ENCODE measurements at places on chromosomes 2 and 18. TPM values are rescaled to one million over a fixed set of nuclear protein-coding genes. Genes with fewer than 3 reads are reported as not detected.
A peak's percentile ranks its signal among the peaks of the same experiment; 100 is the strongest.

The IGFBP5 gene
- 392 TPM for total RNA-seq

The EFEMP1 gene
- total RNA-seq = 164 TPM

The FASTKD2 gene
- total RNA-seq = 70.3 TPM

The TMEM247 gene
- total RNA-seq = not detected

The CKAP2L gene
- 13.3 TPM for total RNA-seq

The OSR1 gene
- total RNA-seq = 12.4 TPM

The EVA1A gene
- total RNA-seq = 89.2 TPM

The HMSD gene
- total RNA-seq = 0.28 TPM

The RPL37A gene
- 341 TPM for total RNA-seq

The LRRTM4 gene
- total RNA-seq = not detected

GRCh38 chr18:55641486-55641885, 53.5 kb upstream of the TCF4 start:
- H3K36me3 ChIP-seq = no peaks in the 10 kb centered on the region
- H3K4me1 ChIP-seq = no peaks in the 10 kb centered on the region
- H3K4me3 ChIP-seq = no peak overlapping the region
- no peak overlapping the region for H3K27ac ChIP-seq
- no peaks in the 10 kb centered on the region for H3K27me3 ChIP-seq
- DNase-seq = peak; percentile 40

DNA sequence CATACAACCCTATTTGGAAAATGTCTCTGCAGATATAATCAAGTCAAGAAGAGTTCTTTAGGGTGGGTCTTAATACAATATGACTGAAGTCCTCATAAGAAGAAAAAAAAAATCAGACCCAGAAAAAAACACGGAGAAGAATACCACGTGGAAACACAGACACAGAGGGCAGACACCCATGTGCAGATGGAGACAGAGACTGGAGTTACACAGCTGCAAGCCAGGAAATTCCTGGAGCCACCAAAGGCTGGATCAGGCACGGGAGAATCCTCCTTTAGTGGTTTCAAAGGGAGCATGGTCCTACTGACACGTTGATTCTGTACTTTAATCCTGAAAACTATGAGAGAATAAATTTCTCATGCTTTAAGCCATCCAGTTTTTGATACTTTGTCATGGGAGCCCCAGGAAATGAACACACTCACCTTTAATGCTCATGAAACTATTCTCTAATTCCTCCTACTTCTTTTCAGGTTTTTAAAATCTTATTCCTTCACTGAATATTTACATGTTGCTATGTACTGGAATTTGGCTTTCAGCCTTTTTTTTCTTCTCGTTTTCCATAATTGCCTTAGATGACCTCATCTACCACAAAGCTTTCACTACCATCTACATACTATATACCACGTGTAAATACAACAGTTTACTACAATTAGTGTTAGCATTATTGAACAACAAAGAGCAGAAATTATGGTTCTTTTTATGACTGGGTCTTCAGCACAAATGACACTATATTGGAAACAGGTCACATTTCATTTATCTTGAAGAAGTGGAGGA, 529.1 kb downstream of the IRS1 start:
- H3K4me3 ChIP-seq = no peak overlapping the region
- H3K36me3 ChIP-seq = no peaks in the 10 kb centered on the region
- H3K4me1 ChIP-seq = no peaks in the 10 kb centered on the region
- no peaks in the 10 kb centered on the region for H3K27me3 ChIP-seq
- no peak overlapping the region for H3K27ac ChIP-seq
- peak; percentile 11 for DNase-seq

DNA sequence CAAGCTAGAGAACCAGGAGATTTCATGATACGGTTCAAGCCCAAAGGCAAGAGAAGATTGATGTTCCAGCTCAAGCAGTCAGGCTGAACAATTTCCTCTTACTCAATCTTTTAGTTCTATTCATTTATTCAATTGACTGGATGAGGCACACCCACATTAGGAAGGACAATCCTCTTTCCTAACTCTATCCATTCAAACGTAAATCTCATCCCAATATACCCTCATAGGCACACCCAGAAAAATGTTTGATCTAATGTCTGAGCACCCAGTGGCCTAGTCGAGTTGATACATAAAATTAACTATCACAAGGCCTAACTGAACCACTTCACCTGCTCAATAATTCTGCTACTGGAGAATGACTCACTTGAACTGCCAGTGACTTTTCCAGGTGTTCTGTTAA, 180.7 kb downstream of the RAD51AP2 start:
- DNase-seq = no peak
- no peaks in the 10 kb centered on the region for H3K4me1 ChIP-seq
- H3K27ac ChIP-seq = no peak overlapping the region
- no peaks in the 10 kb centered on the region for H3K27me3 ChIP-seq
- H3K4me3 ChIP-seq = no peak overlapping the region

DNA sequence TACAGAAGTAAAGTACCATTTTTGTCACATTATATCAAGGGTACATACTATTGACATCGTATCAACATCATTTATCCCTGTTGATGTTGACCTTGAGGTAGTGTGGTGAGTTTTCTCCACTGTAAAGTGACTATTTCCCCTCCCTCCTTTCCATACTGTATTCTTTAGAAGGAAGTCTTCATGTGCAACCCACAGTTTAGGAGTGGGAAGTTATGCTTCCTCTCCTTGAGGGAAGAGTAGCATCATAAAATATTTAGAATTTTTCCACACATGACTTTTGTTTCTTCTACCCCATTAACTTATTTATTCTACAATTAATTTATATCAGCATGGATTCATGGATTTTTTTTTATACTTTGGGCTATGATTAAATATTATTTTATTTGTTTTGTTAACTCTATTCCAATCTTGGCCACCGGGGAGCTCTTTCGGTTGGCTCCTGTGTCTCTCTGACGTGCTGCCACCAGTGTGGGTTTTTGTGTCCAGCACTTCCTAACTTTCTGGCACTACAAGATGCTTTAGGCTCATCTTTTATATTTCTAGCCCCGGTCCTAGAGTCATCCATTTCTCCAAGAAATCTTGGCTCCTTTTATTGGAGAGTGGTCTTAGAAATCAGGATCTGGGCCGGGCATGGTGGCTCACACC, 19.0 kb downstream of the AQP12B start:
- H3K36me3 ChIP-seq = no peaks in the 10 kb centered on the region
- no peak overlapping the region for H3K27ac ChIP-seq
- no peaks in the 10 kb centered on the region for H3K4me1 ChIP-seq

GRCh38 chr2:167471734-167472133, 583.5 kb downstream of the XIRP2 start:
- no peaks in the 10 kb centered on the region for H3K36me3 ChIP-seq
- H3K4me3 ChIP-seq = no peak overlapping the region
- no peak overlapping the region for H3K27ac ChIP-seq
- no peaks in the 10 kb centered on the region for H3K4me1 ChIP-seq
- DNase-seq = no peak

GRCh38 chr2:70442301-70443077, 111.1 kb downstream of the TGFA start:
- H3K4me3 ChIP-seq = no peak overlapping the region
- DNase-seq = no peak
- no peaks in the 10 kb centered on the region for H3K36me3 ChIP-seq
- H3K27ac ChIP-seq = no peak overlapping the region
- no peaks in the 10 kb centered on the region for H3K4me1 ChIP-seq
- 0 out of 2 replicates have a peak, but pooled peaks cover 2% of the 10 kb centered on the region for H3K27me3 ChIP-seq

GRCh38 chr2:227818675-227819397, 5.2 kb downstream of the CCL20 start:
- H3K27me3 ChIP-seq = no peaks in the 10 kb centered on the region
- H3K4me1 ChIP-seq = peaks cover 3% of the 10 kb centered on the region
- H3K27ac ChIP-seq = peak overlapping the region; percentile 48
- no peaks in the 10 kb centered on the region for H3K36me3 ChIP-seq

GRCh38 chr2:1886405-1886992, 142.2 kb upstream of the PXDN start:
- no peaks in the 10 kb centered on the region for H3K4me1 ChIP-seq
- peaks cover 3% of the 10 kb centered on the region for H3K27me3 ChIP-seq

GRCh38 chr2:234816491-234816890, 135.3 kb upstream of the SH3BP4 start:
- H3K4me1 ChIP-seq = no peaks in the 10 kb centered on the region
- no peak for DNase-seq
- no peak overlapping the region for H3K4me3 ChIP-seq
- no peak overlapping the region for H3K27ac ChIP-seq
- H3K27me3 ChIP-seq = peaks cover 7% of the 10 kb centered on the region

- no peak overlapping the region for H3K27ac ChIP-seq
- peak; percentile 83 for DNase-seq
- no peaks in the 10 kb centered on the region for H3K4me1 ChIP-seq
- H3K4me3 ChIP-seq = no peak overlapping the region
- H3K27me3 ChIP-seq = no peaks in the 10 kb centered on the region
Measured at GRCh38 chr2:160156665-160157064, 43.4 kb downstream of the ITGB6 start.

GRCh38 chr2:109365131-109365530, 236.1 kb downstream of the SH3RF3 start:
- H3K27me3 ChIP-seq = no peaks in the 10 kb centered on the region
- no peak for DNase-seq
- H3K4me3 ChIP-seq = no peak overlapping the region

DNA sequence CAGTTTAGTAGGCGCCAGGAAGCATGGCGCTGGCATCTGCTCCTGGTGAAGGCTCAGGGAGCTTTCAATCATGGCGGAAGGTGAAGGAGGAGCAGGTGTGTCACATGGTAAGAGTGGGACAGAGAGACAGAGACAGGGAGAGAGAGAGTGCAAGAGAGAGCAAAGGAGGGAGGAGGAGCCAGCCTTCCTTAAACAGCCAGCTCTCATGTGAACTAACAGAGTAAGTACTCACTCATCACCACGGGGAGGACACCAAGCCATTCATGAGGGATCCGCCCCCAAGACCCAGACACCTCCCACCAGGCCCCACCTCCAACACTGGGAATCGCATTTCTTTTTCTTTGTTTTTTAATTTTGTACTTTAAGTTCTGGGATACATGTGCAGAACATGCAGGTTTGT, 40.8 kb upstream of the CLASP1 start:
- H3K27ac ChIP-seq = no peak overlapping the region
- no peak overlapping the region for H3K4me3 ChIP-seq
- no peaks in the 10 kb centered on the region for H3K36me3 ChIP-seq

GRCh38 chr2:40625849-40626248, 174.0 kb upstream of the SLC8A1 start:
- H3K4me1 ChIP-seq = no peaks in the 10 kb centered on the region
- H3K36me3 ChIP-seq = no peaks in the 10 kb centered on the region
- H3K4me3 ChIP-seq = no peak overlapping the region
- no peak overlapping the region for H3K27ac ChIP-seq

- no peaks in the 10 kb centered on the region for H3K27me3 ChIP-seq
- DNase-seq = no peak
- H3K4me1 ChIP-seq = no peaks in the 10 kb centered on the region
- no peaks in the 10 kb centered on the region for H3K36me3 ChIP-seq
- H3K4me3 ChIP-seq = no peak overlapping the region
Measured at GRCh38 chr2:78486565-78486964, 538.9 kb upstream of the REG3G start.

Measured in IMR-90 (cell line).